ENCODE measurements at places on chromosomes 6 and 20.

DNA sequence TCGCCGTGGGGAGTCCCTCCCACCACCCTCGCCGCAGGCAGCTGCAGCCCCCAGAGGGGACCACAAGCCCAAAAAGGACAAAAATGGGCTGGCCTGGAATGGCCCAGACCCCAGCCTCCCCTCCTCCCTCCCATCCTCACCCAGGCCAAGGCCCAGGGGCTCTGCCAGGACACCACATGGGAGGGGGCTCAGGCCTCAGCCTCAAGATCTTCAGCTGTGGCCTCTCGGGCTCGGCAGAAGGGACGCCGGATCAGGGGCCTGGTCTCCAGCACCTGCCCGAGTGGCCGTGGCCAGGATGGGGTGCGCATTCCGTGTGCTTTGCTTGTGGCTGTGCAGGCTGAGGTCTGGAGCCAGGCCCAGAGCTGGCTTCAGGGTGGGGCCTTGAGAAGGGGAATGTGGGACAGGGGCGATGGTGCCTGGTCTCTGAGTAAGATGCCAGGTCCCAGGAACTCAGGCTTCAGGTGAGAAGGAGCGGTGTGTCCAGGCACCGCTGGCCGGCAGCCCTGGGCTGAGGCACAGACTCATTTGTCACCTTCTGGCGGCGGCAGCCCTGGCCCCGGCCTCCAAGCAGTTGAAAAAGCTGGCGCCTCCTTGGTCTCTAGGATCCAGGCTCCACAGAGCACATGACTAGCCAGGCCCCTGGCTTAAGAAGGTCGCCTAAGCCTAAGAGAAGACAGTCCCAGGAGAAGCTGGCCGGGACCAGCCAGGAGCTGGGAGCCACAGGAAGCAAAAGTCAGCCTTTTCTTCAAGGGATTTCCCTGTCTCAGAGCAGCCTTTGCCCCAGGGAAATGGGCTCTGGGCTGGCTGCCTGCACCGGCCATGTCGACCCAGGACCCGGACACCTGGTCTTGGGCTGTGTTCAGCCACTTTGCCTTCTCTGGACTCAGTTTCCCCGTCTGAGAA is 35.2 kb upstream of the MRGBP start:
- DNase-seq: no peak

DNA sequence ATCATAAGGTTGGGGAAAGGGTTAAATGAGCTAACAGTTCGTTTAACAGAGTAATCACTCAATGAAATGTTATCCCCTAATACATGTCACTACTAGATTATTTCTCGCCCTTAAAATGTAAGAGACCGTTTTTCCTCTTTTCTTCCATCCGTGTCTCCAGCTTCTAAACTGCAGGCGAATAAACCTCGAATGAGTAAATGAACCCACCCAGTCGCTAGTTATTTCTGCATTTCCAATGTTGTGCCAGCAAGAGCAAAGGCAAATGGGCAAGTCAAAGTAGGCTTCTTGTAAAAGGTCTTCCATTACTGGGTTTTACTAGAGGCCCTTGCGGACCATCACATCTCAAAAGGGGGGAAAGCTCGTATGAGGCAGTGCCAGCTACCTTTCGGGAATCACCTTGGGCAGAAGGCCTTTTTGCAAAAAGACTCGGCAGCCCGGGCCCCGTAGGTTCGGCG is 400 bp upstream of the SMAP1 start:
- no peak for DNase-seq

GRCh38 chr6:43268355-43268700 is 25.0 kb downstream of the TTBK1 start:
- no peak for DNase-seq

DNA sequence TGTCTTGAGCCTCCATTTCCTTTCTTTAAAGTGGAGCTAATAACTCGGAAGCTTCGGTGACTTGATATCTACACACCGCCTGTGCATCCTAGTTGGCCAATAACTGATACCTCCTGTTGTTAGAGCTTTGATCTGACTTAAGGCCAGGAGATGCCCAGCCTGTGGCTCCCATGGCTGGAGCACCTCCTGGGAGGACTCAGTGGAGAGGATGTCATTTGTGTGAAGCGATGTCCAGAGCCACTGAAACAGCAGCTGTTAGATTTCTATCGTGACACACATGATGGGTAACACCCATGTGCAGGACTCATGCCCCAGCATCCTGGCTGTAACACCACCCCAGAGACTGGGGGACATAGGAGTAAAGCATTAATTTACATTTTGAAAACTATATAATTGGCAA is 30.8 kb downstream of the SDCBP2 start:
- no peak for DNase-seq

DNA sequence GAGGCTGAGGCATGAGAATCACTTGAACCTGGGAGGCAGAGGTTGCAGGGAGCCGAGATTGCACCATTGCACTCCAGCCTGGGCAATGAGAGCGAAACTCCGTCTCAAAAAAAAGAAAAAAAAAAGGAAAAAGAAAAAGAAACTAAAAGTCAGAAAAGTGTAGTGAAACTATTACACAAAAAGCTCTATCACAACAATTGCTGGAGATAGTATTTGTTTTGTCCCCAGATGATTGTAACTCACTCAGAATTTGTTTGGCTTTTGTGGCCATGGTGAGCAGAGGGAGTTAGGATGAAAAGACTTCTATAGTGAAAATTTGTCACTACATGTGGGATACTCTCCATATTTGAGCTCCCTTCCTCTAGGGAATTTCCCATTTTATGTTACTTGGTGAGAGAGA is 5.2 kb upstream of the GOPC start:
- DNase-seq: no peak

All from bronchial epithelial cell (primary cell).